Left ventricle myocardium inferior (tissue), 1 donor: ENCODE measurements at places on chromosomes 1 and 21.

GRCh38 chr21:38489271-38489652 lies 9.0 kb downstream of the ERG start:
- DNase-seq, result no peak

DNA sequence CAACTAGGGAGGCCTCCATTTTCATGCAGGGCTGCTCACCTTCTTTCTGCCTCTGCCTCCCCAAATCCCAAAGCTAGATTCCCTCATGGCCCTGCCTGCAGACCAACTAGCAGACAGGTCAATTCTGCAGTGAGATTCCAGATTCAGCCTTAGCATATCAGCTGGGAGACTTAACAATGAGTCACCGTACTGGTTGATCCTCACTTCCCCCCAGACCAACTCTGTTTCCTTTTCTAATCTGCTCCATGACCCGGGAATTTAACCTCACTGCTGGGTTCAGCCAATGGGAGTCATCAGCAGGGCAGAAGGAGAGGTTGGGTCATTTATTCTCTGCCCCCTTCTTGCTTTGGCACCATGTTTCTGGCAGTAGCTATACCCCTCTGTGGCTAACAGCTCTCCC lies 140.6 kb upstream of the GRIK3 start:
- no peak for DNase-seq

DNA sequence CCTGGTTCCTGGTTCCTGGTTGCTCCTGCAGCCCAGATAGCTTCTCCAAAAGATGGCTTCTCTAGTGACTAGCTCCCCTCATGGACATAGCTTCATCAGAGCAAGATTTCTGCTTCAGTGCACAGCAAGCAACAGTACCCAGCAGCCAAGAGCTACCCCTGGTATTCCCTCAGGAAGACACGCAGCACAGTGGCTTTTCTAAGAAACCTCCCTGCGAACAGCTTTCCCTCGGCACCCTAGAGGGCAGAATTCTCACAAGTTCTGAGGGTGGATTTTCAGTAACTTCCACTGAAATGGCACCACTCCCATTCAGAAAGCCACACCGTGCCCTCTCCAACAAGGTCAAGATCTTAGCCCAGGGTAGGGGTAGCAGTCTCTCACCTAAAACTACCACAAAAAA lies 128.2 kb downstream of the EIF4G3 start:
- DNase-seq, result no peak

GRCh38 chr21:33736569-33736968 lies 94.3 kb downstream of the ITSN1 start:
- DNase-seq, result no peak

DNA sequence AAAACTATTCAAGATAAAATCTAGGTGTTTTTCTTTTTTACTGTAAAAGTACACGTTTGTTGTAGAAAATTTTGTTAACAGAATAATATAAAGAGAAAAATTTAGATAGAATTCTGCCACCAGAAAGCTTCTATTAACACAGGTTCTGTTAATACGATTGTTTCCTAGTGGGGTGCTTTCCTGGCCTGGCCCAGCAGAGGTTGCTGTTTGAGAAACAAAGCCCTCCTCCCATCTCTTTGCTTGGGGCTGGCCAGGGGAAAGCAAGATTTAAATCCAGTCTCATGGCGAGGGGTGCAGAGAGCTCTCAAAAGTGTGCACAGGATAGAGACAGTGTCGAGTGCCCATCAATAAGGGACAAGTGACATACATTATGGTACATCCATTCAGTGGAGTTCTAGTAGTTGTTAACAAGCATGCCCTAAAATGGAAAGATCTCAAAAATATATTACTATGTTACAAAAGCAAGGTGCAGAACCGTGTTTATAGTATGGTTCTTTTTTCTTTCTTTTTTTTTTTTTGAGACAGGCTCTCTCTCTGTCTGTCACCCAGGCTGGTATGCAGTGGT lies 14.6 kb upstream of the ACBD3 start:
- no peak for DNase-seq

DNA sequence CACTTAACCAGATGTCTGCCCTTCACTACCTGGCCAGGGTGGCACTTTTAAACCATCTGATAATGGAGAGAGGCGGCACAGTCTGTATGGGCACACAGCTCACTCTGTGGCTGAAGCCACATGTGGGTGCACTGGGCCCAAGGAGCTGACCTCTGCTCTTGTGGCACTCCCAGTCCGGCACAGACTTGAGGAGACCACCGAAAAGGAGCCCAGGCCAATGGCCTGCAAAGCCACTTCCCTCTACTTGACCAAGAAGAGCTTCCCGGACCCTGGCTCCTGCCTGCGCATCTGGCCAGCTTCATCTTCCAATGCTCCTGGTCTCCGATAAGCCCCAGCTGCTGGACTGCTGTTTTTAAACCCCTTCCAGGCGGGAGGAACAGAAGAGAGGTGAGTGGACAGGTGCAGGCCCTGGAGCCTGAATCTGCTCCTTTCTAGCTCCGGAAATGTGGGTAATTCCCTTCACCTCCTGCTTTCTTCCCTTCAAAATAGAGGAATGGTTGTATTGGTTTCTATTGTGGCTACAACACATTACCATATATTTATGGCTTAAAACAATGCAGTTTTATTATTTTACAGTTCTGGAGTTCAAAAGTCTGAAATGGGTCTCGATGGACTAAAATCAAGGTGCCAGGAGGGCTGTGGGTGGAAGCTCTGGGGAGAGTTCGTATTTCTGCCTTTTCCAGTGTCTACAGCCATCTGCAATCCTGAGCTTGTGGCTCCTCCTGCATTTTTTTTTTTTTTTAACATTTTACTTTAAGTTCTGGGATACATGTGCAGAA lies 11.6 kb downstream of the GNG4 start:
- DNase-seq, result no peak

DNA sequence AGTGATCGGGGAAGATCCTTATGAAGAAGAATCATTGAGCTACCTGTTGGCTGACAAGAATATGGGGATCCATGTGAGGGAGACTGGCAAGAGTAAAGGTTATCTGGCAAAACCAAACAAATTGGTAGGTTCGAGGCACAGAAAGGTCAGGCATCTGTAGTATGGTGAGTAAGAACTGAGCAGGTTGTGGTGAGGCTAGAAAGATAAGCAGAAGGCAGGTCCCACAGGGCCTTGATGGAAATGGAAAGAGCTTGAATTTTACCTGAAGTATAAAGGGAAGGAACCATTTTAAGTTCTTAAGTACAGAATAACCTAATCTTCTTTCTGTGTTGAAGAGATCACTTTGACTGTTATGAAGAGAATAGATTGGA lies 11.1 kb downstream of the PTPRC start:
- DNase-seq, result no peak

GRCh38 chr1:240114222-240114621 lies 22.5 kb downstream of the FMN2 start:
- no peak for DNase-seq

- no peak for DNase-seq
These were observed 140.2 kb upstream of the RUNX1 start for GRCh38 chr21:35189077-35189863.
